GDM1 (cell line): ENCODE measurements at places on chromosomes 4 and X.

DNA sequence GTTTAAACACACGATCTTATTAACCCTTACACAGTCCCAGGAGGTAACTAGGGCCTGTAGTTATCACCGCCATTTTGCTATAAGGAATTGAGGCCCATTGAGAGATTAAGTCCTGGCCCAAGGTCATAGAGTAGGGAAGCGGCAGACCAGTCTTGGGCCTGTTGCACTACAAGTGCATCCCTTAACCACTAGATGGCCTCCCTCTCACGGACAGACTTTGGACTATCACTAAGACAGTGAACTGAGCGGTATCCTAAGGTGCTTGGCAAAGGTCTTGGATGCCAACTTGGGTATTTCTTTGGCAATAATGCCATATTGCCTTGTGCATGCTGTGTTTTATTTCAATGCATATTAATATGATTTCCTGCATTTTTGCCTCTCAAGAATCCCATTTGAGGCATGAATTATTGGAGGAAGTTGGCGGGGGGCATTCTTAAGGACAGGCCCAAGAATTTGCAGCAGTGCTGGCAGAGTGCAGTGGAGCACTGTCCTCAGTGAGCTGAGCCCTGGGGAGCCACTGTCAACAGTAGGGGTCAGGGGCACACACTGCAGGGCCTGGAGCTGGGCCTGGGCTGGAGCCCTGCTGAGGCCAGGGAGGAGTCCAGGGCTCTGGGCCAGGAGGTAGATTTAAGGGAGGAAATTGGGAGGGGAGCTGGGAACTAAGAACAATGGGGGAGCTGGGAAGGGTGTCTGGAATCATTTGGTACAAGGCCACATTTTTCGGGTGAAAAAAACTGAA is 147.4 kb downstream of the SMIM20 start:
- DNase-seq = peak; percentile 48

GRCh38 chr4:88597970-88598660 is 5.8 kb downstream of the HERC3 start:
- no peak for DNase-seq

DNA sequence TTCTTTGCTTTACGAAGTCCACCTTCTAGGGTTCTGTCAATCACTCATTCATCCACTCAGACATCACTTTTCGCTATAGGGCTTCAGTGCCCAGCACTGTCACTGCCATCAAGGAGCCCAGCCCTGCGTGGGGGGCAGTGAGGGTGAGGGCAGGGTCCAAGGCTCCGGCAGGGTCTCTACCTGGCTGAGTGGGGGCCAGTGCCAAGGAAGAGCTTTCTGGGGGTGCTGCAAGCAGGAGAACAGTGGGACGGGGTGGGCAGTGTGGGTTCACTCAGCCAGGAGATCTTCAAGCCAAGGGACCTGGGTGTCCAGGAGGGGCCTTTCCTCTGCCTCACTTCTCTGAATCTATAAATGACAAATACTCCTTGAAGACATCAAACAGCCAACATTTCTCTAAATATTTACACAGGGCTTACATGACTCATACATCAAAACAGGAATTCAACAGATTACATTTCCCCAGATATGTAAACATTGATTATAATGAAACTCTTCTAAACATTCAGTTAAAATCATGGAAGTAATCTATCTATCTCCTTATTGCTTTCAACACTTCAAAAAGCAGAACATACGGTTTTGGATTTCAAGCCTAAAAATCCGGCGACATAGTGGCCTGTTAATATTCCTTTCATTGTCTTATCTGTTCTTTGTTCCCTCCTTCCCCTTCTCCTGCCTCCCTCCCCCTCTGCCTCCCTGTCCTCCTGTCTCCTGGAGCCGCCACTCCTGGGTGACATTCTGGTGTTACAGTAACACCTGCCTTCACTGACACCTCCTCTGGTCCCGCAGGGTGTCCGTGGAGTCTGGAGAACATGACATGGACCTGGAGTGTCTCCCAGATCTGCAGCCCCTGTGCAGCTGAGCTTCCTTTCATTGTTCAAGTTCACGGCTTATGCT is 94.4 kb upstream of the ADRA2C start:
- DNase-seq = no peak

GRCh38 chr4:52051615-52052474 is 741 bp downstream of the SPATA18 start:
- no peak for DNase-seq

DNA sequence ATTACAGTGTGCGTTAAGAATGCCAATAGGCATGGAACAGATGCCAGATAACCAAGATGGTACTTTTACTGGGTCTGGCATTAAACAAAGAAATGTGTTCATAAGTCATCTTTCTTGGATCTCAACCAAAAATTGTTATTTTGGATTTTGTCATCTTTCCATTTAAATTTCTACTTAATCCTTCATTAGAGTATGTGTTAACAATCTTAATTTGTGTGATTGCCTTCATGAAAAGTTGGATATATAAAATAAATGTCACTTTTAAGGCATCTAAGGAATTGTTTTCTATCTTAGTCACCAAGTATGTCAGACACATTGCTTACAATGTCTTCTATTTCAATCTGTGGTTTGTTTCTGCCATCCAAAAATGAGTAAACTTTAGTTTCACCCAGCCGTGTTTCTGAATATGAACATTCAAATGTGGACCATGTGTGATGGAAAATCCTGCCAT is 87.5 kb downstream of the PALLD start:
- no peak for DNase-seq

DNA sequence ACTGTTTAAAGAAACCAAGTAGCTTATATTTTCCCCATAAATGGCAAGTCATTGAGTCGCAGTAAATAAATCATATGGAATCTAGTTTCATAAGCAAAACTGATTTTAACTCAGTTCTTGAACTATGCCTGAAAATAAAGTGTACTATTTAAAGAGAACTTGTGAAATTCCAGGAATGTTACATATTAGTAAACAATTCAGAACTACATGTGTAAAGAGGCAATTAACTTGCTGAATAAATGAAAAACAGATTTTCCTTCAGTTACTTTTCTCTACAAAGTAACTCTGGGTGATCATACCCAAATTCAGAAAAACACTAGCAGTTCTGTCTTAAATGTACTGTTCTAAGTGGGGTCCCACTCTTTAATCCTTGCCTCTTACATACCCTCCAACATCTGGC is 236.1 kb upstream of the EDNRA start:
- no peak for DNase-seq

- DNase-seq = peak; percentile 62
Measured at GRCh38 chrX:136780763-136781162, at the start of gene ARHGEF6. ARHGEF6 (minus strand) TSS chrX:136780932; CDS start chrX:136780882, 50 bp downstream.

GRCh38 chrX:41087201-41087600 is 2.0 kb downstream of the USP9X start:
- DNase-seq = no peak
